C1 segment of cervical spinal cord (tissue), 14 donors: ENCODE measurements at places on chromosomes 1 and 21.
A peak's percentile ranks its signal among the peaks of the same experiment; 100 is the strongest.

GRCh38 chr1:174534789-174535188, 87.0 kb downstream of the GPR52 start:
- no peak for DNase-seq

- DNase-seq, result no peak
Observed at GRCh38 chr1:115827452-115828044, 13.4 kb downstream of the NHLH2 start.

DNA sequence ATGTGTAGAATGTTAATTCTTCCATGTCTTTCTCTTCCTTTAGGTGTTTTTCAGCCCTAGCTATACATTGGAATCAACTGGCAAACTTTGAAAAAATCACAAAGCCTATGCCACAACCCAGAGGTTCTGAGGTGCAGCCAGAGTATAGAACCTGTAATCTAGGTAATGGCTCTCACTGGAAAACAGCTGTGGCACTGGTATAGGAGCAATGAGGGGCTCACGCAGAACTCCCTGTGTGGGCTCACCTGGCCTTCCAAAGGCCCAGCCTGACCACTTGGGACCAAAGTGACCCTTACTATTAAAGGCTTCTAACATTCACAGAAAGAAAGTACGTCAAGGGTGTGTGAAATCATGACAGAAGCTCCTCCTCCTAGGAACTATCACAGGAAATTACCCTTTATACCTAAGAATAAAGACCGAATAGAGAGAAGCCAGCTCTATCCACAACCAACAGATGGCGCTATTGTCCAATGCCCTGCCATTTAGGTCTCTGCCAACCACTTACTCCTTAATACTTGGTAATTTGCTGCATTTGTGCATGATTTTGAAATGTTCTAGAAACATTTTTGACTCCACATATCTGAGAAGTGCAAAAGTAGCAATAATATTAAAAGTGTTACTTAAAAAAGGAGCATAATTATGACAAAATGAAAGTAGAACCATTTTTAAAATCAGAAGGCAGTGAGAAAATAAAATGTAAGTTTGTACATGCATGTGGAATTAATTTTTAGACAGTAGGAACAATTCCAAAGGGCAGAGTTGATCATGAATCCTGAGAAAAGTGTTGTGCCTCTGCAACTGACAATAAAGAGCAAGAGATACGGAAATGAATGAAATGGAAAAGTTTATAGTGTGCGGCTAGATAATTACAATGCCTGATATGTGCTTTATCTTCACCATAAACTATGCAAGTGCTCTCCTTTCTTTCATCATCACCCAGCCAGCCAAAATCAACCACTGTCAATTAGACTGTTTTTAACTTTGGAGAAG, 93.1 kb upstream of the HAO2 start:
- DNase-seq, result no peak

GRCh38 chr1:67766141-67766978, 66.9 kb downstream of the GNG12 start:
- DNase-seq, result no peak

DNA sequence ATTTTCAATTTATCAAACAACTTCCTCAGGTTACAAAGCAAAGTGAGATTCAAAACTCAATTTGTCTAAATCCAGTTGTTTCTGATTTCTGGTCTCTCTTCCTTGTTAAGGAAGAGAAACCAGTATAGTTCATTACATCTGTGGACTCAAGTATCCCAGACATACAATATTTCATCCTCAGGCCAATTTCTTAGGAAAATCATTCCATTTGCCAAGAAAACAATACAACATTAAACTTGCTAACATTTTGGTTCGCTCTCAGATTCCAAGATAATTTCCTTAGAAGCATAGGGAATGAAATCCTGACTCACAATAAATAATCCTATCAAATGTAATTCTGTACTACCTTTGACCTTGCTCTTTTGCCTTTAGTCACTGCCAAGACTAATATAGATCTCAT, 11.2 kb upstream of the TTLL7 start:
- DNase-seq, result no peak

DNA sequence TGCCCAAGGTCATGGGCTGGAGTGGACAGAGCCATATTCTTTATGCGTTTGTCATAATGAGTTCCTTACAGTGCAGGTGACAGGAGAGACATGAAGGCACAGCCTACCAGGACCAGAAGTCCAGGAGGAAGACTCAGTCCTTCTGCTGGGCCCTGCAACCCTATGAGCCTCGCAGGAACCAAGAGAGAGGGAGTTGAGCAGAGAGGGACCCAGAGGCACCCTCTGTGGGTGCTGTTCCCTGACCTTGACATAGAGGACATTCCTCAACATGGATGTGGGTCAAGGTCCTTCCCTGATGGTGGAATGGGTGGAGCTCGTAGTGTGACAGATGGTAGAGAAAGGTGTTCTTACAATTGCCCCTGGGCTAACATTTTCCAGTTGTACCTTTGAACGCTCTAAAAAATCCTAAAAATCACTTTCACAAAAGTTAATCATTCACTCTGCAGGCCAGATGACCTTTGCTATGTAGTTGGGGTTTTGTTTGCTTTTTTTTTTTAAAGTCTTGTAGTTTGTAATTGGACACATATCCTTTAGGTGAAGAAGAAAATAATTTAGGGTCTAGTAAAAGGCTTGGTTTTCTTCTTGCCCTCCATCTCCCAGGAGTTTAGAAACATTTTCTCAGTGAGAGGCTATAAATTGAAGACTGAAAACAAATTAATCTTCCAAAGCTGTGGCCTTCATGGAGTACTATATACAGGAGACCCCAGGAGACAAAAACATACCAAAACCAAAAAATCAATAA, 41.9 kb downstream of the MAB21L3 start:
- no peak for DNase-seq

GRCh38 chr1:240435996-240436566, 175.9 kb downstream of the GREM2 start:
- DNase-seq, result no peak

DNA sequence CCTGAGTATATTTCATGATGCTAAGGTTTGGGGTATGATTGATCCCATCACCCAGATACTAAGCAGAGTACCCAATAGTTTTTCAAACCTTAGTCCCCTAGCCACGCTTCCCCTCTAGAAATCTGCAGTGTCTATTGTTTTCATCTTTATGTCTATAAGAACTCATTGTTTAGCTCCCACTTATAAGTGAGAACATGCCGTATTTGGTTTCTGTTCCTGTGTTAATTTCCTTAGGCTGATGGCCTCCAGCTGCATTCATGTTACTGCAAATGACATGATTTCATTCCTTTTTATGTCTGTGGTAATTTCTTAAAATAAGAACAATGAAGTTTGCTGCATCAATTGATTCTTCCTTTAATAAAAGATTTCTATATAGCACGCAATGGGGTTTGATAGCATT, 301.3 kb downstream of the PLPP3 start:
- no peak for DNase-seq

DNA sequence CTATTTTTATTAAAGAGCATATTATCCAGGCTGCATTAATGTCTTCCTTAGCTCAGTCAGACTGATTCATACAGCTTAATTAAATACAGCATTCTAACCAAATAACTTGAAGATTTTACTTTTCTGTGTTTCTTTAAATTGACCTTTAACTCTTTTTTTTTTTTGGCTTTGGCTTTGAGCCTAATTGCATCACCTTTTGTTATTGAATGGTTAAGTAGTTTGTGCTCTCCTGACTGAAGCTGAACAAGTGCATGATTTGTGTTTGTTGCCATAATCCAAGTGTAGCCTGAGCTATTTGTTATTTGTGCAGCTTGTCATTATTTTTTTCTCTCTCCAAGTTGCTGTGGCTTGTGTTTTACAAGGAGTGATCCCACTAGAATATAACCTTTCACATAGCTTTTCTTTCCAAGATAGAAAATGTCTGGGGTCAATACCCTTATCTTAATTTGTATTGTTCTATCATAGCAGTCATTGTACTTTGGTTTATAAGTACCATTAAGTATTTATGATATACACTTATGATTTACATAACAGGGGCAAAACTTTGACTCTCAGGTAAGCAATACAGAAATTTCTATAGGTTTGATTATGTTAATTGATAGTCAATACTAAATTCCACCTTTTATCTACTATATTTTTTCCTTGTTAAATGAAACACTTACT, 31.6 kb downstream of the CDC14A start:
- DNase-seq, result no peak

GRCh38 chr1:86522240-86522639, 24.6 kb upstream of the CLCA4 start:
- no peak for DNase-seq

GRCh38 chr1:162319493-162320175, 57.0 kb downstream of the SPATA46 start:
- peak; percentile 55 for DNase-seq

DNA sequence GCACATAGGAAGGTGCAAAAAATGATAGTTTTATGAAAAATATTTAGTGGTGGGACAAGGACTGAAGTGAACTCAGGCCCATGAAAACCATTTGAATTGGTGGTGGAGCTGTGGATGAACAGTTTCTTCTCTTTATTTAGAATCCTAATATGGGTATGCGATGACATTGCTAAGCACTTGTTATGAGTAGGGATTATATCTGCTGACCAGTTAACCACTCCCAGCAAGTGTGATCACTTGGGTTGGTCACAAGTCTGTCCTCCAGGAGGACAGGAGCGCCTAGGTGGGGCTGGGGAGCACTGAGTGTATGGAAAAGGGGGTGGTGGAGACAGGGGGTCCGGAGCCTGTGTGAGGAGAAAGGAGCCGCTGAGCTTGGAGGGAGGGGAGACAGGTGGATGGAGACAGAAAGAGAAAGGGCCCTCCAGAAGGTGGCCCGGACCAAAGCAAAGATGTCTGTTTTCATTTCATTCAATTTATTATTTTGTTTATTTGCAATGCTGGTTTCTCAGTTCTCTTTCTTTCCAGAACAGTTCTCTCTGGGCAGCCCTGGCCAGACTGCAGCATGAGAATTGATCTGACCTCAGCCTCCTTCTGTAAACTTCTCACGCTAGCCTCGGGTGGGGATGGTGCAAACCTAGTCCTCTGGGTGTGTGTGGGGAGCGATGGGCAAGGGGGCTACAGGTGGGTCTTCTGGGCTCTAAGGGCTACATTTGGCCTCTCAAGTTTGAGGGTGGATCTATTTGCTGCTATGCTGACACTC, 9.9 kb upstream of the ZSCAN20 start:
- no peak for DNase-seq

GRCh38 chr1:82420584-82420983, 619.9 kb downstream of the ADGRL2 start:
- DNase-seq, result no peak
